ENCODE measurements at places on chromosomes 2 and 18. TPM values are rescaled to one million over a fixed set of nuclear protein-coding genes. Genes with fewer than 3 reads are reported as not detected.

- no peak for ATAC-seq
Observed at GRCh38 chr2:80363330-80363729, 58.8 kb upstream of the LRRTM1 start.

- ATAC-seq, result no peak
Observed at GRCh38 chr2:46162329-46163097, 134.7 kb upstream of the EPAS1 start.

DNA sequence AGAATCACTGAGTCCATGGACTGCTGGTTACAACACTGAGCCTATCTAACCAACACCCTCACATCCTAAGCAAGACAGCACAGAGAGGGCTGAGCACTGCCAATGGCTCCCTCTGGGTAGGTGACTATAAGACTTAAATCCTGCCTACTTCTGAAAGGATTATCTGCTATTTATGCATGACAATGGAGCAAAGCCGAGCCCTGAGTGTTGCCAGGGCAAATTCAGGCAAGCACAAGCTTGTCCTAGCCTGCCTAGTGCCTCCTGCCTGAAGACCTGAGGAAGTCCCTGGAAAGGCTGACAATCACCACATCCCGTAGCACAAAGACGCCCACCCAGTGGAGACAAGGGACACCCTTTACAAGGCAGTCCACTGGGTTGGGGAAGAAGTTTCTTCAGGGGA lies 129.7 kb downstream of the OSR1 start:
- ATAC-seq, result peak; percentile 99

- ATAC-seq, result peak; percentile 50
Observed at GRCh38 chr2:9401646-9402371, 21.5 kb downstream of the ITGB1BP1 start.

DNA sequence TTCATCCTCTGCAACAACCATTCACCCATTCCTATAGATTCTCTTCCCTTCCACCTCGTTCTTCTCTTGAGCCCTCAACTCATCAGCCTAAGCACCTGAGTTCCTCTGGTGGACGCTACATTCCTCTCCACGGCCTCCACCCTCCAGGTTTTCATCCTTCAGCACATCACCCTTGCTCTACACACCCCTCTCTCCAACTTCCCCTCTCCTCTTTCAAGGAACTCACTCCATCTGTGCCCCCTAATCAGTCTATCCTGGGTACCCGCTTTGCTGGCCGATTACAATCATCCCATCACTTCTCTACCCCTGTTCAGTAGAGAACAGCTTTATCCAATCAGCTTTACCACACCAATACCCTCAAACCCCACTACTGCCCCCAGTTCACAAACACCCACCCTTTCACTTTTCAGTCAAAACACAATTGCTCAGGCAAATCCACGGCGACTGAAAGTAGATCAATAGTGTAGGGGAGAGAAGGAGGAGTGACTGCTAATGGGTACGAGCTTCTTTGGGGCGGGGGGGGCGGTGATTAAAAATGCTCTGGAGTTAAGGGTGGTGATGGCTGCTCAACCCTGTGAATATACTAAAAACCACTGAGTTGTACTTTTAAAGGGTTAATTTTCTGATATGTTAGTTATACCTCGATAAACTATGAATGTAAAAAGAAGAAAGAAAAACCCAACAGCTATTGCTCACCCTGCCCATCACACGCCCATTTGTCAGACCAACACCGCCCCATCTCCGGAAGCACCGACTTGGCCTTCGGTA lies 857 bp downstream of the DYM start:
- ATAC-seq, result peak; percentile 59

GRCh38 chr2:47039913-47040562 lies 115.1 kb downstream of the STPG4 start:
- no peak for ATAC-seq

- ATAC-seq, result no peak
Observed at GRCh38 chr18:59180150-59180845, 39.7 kb upstream of the GRP start.

GRCh38 chr2:67070826-67071225 lies 326.3 kb upstream of the ETAA1 start:
- ATAC-seq, result no peak

DNA sequence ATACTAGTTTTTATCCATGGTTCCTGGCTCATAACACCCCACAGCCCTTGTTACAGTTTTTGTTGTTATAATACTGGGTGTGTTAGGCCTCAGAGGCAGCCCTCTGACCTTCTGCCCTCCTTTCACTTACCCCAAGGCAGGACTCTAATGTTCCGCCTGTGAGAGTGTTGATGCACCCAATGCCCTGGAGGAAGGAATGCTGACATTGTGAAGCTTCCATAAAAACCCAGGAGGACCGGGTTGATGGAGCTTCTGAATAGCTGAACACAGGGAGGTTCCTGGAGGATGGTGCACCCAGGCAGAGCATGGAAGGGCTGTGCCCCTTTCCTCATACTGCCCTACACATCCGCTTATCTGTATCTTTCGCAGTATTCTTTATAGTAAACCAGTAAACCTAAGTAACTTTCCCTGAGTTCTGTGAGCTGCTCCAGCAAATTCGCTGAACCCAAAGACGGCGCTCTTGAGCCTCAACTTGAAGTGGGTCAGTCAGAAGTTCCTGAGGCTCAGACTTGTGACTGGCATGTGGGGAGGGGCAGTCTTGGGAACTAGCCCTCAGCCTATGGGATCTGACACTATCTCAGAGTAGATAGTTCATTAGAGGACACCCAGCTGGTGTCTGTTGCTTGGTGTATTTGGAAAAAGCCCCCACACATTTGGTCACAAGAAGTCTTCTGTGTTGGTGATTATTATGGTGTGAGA lies 10.4 kb downstream of the STON1 start:
- no peak for ATAC-seq

DNA sequence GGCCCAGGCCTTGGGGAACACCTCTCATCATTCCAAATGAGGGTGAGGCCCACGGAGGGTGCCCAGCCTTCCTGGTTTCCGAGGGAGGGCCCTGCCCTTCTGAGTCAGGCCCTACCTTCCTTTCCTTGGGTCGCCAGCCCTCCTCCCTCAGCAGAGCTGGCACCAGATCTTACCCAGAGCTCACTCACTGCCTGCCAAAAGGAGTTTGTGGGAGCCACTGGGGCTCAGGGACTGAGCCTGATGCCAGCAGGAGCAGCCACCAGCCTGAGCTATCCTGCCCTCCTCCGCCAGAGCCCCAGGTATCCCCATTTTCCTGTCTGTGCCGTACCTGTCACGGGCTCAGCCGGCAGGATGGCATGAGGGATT lies 64.1 kb downstream of the NRP2 start:
- ATAC-seq, result peak; percentile 92

The SERPINB4 gene
- 418 TPM for total RNA-seq

The HOXD12 gene
- not detected for total RNA-seq

The OTOS gene
- total RNA-seq, result not detected

The ARL4C gene
- 15.5 TPM for total RNA-seq

The ASAP2 gene
- total RNA-seq, result 6.4 TPM

The OXER1 gene
- 0.40 TPM for total RNA-seq

The DPP10 gene
- total RNA-seq, result not detected

All from esophagus mucosa (tissue), 1 donor.